ENCODE measurements at places on chromosomes 5 and 9. TPM values are rescaled to one million over a fixed set of nuclear protein-coding genes. Genes with fewer than 3 reads are reported as not detected.

SV2C gene
- not detected for total RNA-seq

TRAF1 gene
- total RNA-seq = 1.5 TPM

GALT gene
- 17.2 TPM for total RNA-seq

FAM153A gene
- total RNA-seq = 0.28 TPM

LHFPL2 gene
- total RNA-seq = 49.2 TPM

PAIP2 gene
- total RNA-seq = 67.0 TPM

SNCAIP gene
- 14.4 TPM for total RNA-seq

NMUR2 gene
- not detected for total RNA-seq

IL9 gene
- total RNA-seq = not detected

RNF224 gene
- not detected for total RNA-seq

PCDHGB5 gene
- 14.3 TPM for total RNA-seq

SLC34A3 gene
- not detected for total RNA-seq

NTRK2 gene
- total RNA-seq = 0.09 TPM

ENTPD8 gene
- total RNA-seq = not detected

MARVELD2 gene
- 1.7 TPM for total RNA-seq

SETX gene
- total RNA-seq = 68.8 TPM

GRHPR gene
- 113 TPM for total RNA-seq

MAMDC4 gene
- total RNA-seq = 4.9 TPM

PCDHB10 gene
- total RNA-seq = 1.0 TPM

JAKMIP2 gene
- 0.09 TPM for total RNA-seq

AHRR gene
- 9.4 TPM for total RNA-seq

LRRTM2 gene
- total RNA-seq = under 0.01 TPM

AFAP1L1 gene
- 118 TPM for total RNA-seq

IFNA16 gene
- not detected for total RNA-seq

SOHLH1 gene
- not detected for total RNA-seq

PLAC8L1 gene
- 0.38 TPM for total RNA-seq

ZNF483 gene
- 1.3 TPM for total RNA-seq

ANP32B gene
- total RNA-seq = 18.4 TPM

GABRB2 gene
- not detected for total RNA-seq

ZNF618 gene
- 9.7 TPM for total RNA-seq

PCDHGA10 gene
- total RNA-seq = 3.9 TPM

CXCL14 gene
- total RNA-seq = not detected

ZNF883 gene
- 0.09 TPM for total RNA-seq

ZBED3 gene
- total RNA-seq = 0.90 TPM

SLC46A2 gene
- not detected for total RNA-seq

TEX53 gene
- not detected for total RNA-seq

SMARCA2 gene
- 52.3 TPM for total RNA-seq

WHRN gene
- under 0.01 TPM for total RNA-seq

FREM1 gene
- total RNA-seq = 0.18 TPM

GFM2 gene
- 39.4 TPM for total RNA-seq

ITGA2 gene
- total RNA-seq = 67.9 TPM

PHYHD1 gene
- total RNA-seq = 0.27 TPM

WDR38 gene
- not detected for total RNA-seq

PKD2L2 gene
- not detected for total RNA-seq

PCDHA10 gene
- 0.56 TPM for total RNA-seq

CMYA5 gene
- under 0.01 TPM for total RNA-seq

SLC6A3 gene
- not detected for total RNA-seq

NPR2 gene
- 6.2 TPM for total RNA-seq

GTF2H2C gene
- total RNA-seq = 29.6 TPM

FAM221B gene
- not detected for total RNA-seq
